Vagina (tissue), 2 donors: ENCODE measurements at places on chromosomes 12 and 14. TPM values are rescaled to one million over a fixed set of nuclear protein-coding genes. Genes with fewer than 3 reads are reported as not detected.

The SERPINA9 gene
- 2.0 TPM for total RNA-seq

DNA sequence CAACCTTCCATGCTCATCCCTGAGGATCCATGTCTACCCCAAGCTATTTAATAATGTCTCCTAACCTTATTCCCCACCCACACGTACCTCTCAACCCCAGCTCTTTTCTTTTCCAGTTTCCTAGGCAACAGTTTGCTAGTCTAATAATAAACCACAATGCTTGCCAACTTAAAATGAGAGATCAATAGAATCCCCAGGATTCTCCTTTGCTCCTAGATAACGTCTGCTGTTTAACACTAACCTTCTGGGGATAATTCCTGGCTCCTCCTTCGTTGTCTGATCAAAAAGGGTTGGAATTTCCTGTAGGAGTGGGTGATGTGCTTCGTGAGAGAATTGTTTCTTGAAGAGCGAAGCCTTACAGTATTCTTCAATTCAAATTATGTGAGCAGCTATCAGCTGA lies 42.2 kb upstream of the DBX2 start:
- DNase-seq: no peak

- no peak for DNase-seq
These were observed 67.4 kb downstream of the PPP2R5E start for GRCh38 chr14:63475761-63476160.

- no peak for DNase-seq
These were observed 191.2 kb upstream of the SSTR1 start for GRCh38 chr14:38016497-38016896.

The KRT6C gene
- 257 TPM for total RNA-seq

The IL25 gene
- not detected for total RNA-seq

DNA sequence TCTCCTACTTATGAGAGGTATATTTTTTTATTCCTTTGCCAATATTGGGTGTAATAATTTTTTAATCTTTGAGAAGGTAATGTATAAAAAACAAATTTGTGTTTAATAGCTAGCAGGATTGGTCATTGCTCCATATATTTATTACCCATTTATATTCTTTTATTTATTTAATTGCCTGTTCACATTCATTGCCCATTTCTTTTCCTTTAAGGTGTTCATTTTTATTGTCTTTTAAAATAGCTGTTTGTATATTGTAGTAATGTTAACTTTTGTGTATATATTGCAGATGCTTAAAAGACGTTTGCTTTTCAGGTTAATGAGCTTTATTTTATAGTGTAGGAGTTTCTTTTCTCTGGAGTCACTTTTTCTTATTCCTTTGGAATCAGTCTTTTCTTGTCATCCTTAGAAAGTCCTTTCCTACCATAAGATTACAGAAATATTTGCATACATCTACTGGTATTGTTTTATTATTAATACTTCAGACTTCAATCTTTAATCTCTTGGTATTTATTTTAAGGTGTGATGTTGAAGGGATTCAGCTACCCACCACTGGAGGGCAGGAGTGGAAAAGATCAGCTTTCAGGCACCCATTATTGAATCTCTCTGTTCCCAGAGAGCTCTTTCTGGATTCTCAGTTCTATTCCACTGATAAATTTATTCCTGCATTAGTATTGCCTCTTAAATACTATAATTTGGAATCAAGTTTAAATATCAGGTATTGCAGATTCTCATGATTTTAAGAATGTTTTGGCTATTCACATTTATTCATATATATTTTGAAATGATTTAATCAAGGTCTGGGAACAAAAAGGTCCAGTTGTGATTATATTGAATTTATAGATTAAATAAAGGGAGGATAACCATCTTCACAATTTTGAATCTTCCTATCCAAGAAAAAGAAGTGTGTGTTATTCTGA lies 17.3 kb downstream of the PPM1A start:
- DNase-seq: no peak

DNA sequence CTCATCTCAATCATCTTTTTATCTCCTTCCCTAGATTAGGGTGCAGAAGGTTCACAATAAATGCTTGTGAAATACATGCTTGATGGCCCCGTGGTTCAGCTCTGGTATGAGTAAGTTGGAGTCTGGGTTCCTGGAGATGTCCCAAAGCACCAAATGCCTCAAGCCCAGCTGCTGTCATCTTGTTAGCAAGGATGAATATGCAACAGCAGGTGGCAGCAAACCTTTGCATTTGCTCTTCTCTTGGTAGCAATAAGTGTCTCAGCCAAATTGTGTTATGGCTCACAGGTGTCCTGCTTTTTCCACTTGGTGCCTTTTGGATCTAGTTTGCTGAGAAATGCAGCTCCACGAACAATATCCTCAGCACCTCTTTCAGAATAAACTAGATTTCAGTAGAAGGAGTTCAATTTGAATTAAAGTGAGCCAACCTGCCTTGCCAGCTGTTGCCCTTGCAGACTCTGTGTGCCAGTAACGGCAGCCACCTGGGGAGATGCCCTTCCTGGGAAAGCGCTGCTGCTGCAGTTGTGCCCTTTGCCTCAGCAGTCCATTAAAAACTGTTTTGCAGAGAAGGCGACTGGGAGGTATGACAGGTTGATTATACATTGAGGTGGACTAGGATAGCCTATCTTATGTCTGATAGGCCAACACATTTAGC lies 417.3 kb downstream of the SNAPC1 start:
- no peak for DNase-seq
